ENCODE measurements at places on chromosomes 4 and X.

- DNase-seq: no peak
Observed at GRCh38 chr4:41930139-41930831, 4.9 kb upstream of the TMEM33 start.

DNA sequence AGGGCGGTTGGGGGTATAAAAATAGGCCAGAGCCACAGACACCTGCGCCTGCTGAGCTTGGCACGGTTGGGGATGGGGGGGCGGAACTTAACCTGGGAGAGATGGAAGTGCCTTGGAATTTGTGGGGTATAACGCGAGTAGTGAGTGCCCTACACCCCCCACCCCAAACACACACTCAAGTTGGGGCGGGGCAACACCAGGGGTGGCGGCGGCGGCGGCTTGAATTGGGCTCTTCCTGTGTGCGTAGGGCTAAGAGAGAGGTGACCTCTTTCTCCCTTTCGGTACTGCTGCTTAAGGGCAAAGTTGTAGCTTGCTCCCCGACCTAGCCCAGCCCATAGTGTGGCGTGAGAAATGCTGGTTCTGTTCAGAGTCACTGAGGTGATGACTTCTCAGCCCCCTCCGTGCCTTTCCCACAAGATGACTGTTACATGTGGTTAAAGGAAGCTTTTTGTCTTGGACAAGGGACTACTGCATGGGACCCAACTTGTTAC lies 839 bp downstream of the STK26 start:
- no peak for DNase-seq

- no peak for DNase-seq
Observed at GRCh38 chr4:134533068-134533467, 331.5 kb upstream of the PABPC4L start.

GRCh38 chr4:7130621-7131211 lies 61.6 kb upstream of the SORCS2 start:
- DNase-seq: no peak

GRCh38 chrX:107602694-107603239 lies 25.5 kb upstream of the PRPS1 start:
- no peak for DNase-seq

DNA sequence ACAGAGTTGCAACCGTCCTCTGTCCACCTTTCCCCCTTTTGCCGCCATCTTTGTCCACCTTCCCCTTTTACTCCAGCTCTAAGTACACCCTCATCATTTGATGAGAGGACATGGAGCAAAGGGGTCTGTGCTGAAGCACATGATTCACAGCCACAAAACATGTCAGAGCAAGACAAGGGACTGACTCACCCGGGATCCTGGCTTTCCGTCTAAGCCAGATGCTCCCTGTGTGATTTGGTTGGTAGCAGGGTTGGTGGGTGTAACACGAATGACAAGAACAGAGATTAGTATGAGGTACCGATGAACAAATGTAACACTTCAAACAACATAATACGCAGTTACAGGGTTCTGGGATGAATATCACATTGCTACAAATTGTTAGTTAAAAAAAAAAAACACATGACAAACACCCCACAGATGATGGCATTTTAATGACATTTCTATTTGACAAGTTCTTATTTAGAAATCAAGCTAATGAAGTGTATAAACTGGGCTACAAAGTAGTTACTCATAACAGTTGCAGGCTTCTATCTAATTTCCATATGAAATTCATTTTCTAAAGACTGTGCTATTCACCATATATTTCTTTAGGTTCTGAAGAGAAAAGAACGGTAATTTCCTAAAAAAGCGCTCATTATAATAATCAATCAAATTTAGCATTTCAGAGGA lies 71.4 kb upstream of the ETNPPL start:
- DNase-seq: no peak

DNA sequence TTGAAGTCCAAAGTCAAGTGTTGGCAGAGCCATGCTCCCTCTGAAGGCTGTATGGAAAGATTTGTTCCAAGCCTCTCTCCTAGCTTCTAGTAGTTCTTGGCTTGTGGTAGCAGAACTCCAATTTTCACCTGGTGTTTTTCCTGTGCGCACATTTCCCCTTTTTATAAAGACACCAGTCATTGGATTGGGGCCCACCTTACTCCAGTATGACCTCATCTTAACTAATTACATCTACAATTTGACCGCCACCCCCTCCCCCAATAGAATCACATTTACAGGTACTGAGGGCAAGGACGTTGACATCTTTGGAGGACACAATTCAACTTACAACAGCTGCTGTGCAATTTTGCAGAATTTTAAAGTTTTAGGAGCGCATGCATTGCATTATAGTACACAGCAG lies 16.8 kb downstream of the RAB39B start:
- DNase-seq: no peak

All from NCI-H2081 treated with DMSO at 0.1 percent for 48 hours (cell line).